Activated T-helper 1 cell treated with anti-CD3 and anti-CD28 coated beads, Interleukin-2, amount 50 U/mL, for 16 hours (primary cell): ENCODE measurements at places on chromosomes 1 and 21.

- DNase-seq: no peak
Observed at GRCh38 chr1:34002810-34003209, 138.9 kb downstream of the HMGB4 start.

DNA sequence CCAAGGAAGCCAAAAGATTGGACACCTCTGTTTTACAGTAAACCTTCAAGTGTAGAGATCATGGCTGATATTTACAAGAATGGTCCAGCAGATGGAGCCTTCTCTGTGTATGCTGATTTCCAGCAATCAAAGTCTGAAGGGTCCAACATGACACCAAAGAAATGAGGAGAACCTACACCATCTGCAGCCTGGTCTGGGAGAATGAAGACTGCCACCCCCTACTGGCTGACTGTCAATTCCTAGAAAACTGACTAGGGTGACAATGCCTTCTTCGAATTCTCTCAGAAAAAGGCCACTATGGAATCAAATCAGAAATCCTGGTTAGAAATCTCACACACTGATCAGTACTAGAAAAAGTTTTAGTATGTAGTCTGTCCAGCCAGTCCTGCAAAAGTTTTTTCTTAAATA, 83.3 kb downstream of the CDC42BPA start:
- no peak for DNase-seq

- no peak for DNase-seq
Observed at GRCh38 chr1:79188337-79188736, 181.8 kb upstream of the ADGRL4 start.

DNA sequence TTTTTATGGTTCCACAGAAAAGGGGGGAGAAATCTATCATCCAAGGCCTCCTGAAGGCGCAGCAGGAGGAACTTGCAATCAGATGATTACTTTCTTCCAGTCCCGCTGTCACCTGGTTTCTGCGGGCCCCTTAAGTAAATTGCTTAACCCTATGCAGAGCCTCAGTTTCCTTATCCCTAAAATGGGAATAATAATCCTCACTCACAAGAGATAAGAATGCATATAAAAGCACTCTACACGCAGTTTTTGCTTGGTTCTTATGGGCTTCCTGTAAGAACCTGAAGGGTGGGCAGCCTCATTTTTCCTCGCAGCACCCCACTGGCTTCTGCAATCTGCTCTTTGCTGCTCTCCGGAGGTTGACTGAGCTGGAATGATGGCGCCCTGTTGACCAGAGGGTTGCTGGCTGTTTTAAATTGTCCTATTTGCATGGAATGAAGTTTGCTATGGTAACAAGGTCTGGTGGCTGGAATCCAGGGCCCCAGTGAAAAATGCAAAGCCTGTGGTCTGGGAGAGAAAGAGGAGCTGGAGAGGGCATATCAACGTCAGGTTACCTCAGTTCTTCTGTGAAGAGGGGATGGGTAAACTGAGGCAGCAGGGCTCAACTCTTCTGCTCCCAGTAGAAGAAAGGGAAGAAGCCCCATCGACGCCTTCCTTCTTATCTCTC, 1.0 kb upstream of the KAZN start:
- no peak for DNase-seq

DNA sequence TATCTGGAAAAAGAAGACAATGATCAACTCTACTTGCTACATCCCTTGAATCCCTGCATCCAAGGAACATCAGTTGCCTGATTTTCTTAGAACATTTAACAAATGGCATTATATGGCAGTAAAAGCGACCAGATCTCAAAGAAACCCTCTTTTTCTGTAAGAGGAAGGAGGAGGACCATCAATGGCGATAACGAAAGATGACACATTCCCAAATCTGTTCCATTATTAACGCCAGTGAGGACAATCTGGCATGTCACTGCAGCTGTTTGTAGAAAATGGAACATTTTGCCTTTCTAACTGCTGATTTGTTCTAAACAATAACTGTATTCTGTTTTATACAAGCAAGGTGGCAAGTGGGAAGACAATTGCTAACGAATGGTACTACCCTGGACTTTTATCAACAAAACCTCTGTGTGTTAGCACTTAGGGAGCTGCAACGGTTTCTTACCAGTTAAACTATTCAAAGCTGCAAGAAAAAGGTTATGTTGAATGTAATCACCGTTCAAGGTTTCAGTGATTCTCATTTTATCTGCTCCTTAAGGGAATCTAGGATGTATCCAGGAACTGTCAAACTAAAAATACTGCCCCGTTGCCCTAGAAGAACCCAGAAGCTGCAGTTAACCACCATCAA, 251.9 kb downstream of the SDCCAG8 start:
- DNase-seq: no peak

DNA sequence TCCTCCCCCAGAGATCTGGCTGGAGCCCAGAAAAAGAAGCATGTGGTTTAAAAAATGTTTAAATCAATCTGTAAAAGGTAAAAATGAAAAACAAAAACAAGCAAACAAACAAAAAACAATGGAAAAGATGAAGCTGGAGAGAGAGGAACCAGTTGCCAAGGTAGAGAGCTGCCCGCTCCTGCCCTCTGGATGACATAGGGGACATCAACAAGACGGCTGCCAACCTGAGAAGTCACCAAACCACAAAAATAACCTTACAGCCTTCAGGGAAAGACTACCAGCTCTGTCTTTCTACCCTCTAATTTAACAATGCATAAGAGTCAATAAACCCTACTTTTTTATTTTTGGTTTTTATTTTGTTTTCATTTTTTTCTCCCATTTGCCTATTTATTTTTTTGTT, 8.5 kb upstream of the IPO9 start:
- no peak for DNase-seq

- DNase-seq: no peak
Observed at GRCh38 chr1:227892489-227893299, 55.0 kb downstream of the WNT9A start.

- no peak for DNase-seq
Observed at GRCh38 chr1:75338616-75339483, 204.7 kb downstream of the LHX8 start.

DNA sequence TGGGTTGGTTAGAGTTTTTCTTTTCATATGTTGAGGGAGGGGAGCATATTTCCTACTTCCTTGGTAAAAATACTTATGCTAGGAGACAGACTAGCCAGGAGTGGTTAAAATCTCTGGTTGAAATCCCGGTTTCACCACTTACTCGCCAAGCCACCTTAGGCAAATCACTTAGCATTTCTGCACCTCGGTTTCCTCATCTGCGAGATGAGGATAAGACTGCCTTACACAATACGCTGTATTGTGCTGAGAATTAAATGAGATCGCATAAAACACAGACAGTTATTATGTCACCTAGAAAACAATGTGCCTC, 1.4 kb downstream of the IFFO2 start:
- DNase-seq: no peak

DNA sequence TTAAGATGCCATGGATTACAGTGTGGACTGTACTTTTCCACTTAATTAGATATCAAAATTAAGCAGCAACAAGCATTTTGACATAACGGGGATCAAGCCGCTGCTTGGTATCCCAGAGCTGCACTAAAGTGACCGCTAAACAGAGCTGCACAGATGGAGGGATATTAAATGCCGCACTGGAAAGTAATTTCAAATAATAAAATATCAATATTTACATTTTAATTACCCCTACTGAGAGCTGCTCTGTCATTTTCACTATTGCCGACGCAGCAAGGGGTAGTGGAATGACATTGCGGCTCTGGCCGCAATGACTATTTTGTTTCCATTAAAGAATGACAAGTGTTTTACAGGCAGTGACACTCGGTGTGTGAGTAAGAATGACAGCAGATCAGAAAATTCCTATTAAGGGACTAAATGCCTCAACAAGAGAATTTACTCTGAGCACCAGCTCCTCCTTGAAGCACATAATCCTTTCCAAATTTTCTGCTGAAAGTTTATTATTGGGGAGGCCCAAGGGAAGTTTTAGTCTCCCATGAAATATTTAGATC, 109.1 kb upstream of the USH2A start:
- DNase-seq: no peak

- DNase-seq: no peak
Observed at GRCh38 chr1:55073187-55073916, 34.0 kb downstream of the PCSK9 start.

GRCh38 chr1:7902478-7903085, 38.1 kb downstream of the TNFRSF9 start:
- peak; percentile 29 for DNase-seq

DNA sequence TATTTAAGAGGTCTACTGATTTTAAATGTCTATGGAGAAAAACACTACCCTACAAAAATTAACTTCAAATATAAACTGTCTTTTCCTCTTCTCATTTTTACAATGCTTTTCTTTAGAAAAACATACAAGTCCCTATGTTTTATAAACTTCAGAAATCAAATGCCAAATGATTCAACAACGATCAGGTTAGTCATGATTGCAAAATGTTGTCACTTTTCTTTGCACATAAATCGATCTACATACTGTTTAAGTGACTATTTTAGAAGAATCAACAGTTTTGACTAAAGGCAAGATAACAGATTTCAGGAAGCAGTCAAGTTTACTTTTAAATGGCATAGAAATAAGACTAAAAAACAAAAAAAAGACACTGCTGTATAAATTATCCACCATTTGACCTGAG, 168.7 kb downstream of the GPATCH2 start:
- no peak for DNase-seq

DNA sequence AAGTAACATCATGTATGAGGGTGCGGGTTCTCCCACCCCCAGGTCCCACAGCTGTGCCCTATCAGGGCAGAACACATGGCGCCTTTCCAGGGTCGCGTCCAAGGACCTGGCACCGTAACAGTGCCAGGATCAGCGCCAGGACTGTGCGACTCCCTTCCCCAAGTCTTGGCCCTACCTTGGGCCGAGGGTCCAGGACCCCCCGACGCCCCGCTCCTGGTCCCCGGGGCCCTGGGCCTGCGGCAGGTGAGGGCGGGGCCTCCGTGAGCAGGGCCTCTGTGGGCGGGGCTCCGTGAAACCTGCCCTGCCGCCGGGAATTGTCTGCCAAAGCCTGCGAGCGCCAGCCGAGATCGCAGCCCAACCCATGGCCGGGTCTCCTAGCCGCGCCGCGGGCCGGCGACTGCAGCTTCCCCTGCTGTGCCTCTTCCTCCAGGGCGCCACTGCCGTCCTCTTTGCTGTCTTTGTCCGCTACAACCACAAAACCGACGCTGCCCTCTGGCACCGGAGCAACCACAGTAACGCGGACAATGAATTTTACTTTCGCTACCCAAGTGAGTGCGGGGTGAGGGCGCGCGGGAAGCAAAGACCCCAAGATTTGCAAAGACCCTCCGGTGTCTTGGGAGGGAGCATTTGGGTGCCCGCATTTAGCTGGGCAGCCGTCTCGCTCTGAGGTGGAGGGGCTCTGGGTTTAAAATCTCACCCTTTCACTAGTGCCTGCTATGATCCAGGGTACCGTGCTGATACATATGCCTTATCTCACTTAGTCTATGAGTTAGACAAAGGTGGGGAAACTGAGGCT, at the start of gene RHBG:
Gene RHBG, plus strand, starts transcription at position 323 of the 796 bp plus-strand sequence. Its CDS starts 39 bp downstream, at position 362.
- no peak for DNase-seq

GRCh38 chr1:229059671-229060539, 211.0 kb upstream of the RAB4A start:
- no peak for DNase-seq

DNA sequence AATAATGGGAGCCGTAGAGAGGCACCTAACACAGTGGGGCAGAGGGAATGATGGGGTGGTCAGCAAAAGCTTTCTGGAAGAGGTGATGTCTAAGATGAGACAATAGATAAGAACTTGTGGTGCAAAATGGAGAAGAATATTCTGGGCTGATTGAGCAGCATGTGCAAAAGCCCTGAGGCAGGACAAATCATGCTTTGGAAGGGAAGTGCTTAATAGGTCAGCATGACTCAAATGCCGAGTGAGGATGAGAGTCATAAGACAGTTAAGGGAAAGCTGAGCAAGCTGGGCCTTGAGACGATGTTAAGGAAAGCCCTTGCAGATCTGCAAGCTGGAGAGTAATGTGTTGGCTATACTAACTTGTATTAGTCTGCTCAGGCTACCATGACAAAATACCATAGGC, 37.3 kb upstream of the ASB17 start:
- no peak for DNase-seq

DNA sequence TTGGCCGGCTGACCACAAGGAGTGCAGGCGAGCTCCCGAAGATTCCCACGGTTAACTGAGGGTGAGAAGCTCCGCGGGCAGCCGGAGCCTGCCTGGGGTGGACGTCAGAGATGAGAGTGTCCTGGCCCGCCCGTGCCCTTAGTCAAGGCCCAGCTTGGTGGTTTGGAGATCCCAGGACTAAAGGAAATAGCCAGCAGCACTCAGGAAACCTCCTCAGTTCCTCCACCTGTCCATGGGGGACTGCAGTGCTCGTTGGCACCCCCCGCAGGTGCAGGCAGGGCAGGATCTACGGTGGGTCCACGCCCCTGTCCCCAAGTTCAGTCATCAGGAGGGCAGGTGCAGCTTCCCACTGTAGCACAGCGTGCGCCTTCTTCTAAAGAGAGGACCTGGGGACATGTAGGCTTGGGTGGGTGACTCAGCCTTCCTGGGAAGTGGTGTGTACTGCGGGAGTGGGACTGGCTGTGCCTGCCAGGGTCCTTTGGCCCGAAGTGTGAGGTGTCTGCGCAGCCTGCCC, 32.5 kb downstream of the SLX9 start:
- DNase-seq: no peak

- DNase-seq: no peak
Observed at GRCh38 chr21:29323189-29323588, 24.5 kb downstream of the BACH1 start.

- no peak for DNase-seq
Observed at GRCh38 chr21:34875830-34876229, 173.3 kb downstream of the RUNX1 start.
